Stimulated activated CD4-positive, alpha-beta T cell treated with anti-CD3 and anti-CD28 coated beads, Interleukin-1b, Interleukin-23, amount 100 ng/mL, for 4 hours (primary cell): ENCODE measurements at places on chromosomes 6 and 20.

DNA sequence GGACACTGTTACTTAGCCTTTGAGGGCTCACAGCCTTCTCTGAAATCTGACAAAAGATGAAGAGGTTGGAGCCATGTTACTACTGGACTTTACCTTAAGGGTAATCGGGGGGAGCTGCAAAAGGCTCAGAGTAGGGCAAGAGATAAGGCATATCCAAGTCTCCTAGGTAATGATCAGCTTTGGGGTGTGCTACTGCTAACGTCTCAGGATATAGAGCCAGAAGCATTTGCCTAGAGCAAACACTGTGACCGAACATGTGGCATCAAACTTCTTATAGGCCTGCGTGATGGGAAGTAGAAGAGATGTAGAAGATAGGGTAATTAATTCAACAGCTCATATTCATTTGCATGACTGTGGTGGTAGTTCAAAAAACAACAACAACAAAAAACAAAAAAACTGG, 11.1 kb downstream of the UBE2V1 start:
- no peak for DNase-seq

DNA sequence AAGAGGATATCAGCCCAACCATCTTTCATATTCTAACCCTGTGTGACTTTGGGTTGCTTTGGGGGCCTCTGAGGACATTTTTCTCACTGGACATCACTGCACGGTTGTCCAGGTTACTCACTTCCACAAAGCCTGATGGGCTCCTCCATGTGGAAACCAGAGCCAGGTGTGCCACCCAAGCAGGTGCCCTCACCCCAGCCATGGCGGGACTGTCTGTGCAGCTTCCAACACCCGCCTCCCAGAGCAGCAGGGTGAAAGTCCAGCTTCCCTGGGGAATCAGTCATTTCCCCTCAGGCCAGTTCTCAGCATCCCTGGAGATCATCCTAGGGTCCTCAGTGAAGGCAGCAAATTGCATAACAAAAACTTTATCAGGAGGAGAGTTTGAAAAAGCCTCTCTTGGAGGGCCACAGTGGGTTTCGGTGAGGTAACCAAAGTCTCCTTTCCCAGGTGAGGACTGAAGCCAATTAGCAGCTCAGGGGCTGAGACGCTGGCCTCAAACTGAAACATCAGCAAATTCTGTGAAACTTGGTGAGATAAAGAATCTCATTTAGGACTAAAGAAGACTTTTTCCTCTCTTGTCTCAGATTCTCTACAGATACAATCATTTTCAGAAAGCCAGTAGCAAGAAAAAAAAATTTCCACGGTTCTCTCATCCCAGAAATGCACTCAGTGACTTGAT, 289.6 kb upstream of the CDH4 start:
- no peak for DNase-seq

- no peak for DNase-seq
These were observed 422.5 kb upstream of the RGS17 start for GRCh38 chr6:153553627-153554026.

DNA sequence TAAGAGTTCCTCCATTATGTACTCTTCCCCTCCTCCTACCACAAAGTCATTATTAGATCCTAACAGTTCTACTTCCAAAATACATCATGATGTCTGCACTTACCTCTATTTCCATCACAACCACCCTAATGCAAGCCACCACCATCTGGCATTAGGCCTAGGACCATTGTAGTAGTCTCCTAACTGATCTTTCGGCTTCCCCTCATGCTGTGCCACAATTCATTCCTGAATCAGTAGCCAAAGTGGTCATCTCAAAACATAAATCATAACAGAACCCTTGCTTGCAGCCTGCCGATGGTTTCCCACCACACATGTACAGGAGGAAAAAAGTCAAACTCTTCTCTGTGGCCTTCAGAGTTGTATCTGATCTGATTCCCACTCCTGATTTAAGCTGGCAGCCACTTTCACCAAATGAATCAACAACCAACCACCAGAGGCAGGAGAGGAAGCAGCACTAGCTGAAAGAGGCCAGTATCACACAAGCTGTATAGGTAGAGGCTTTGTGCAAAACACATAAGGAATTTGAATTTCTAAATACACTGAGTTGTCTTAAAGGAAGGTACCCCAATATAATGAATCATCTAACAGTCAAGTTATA, 26.1 kb downstream of the FAM184A start:
- no peak for DNase-seq

DNA sequence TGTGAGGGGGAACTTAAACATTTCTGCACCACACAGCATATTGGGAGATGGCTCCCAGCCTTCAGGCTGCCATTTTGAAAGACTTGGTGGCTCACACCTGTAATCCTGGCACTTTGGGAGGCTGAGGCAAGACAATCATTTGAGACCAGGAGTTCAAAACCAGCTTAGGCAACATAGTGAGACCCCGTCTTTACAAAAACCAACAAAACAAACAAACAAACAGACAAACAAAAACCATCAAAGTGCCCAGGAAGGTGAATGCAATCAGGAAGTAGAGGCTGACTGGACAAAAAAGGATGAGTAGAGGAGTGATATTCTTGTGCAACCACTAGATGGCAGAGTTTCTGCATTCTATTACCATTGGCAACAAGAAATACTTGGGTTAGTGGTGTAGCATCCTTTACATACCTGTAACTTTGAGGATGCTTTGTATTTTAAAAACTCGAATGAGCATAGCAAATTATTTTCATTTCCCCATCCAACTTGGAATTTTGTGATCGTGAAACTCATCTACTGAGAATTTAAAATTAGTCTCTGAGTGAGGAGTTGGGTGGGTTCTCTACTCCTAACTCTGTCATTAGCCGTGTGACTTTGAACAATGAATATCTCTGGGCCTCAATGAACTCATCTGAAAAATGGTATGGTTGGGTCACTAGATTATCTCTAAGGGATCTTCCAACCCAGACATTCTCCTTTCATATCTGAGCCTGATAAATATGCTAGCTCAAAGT, 84.4 kb downstream of the CRYBG1 start:
- DNase-seq = no peak

- no peak for DNase-seq
These were observed 31.6 kb downstream of the GJA10 start for GRCh38 chr6:89925826-89926225.

DNA sequence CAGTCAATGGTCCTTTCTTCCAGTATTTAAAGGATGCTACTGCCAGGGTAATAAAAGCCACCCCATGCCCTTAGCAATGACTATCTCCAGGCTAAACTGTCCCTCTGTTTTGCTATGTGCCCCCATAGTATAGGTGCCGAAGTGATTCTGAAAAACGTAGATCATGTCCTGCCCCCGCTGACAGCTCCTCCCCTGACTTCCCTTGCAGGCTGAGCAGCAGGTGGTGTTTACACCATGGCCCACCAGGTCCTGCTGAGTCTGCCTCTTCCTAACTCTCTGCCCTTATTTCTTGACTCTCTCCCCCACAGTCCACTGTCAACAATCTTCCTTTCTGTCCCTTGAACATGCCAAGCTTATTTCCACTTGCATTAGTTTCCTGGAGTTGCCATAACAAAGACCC, 352.5 kb upstream of the TSHZ2 start:
- no peak for DNase-seq

DNA sequence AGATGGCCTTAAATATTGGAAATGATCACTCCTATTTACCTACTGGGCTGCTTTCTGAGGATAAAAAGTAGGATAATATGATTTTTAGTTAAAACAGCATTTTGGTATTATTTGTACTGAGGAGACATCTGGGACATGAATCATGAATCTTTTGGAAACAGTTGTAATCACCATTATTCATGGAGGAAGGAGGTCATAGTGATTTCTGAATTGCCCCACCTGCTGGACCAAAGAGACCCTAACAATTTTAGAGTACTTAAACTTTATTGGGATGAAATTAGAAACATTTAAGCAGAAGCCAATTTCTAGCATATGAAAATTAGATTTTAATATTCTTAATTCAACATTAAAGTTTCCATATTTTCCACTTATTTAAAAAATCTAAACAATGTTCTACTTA, 108.4 kb upstream of the SIM1 start:
- DNase-seq = no peak

DNA sequence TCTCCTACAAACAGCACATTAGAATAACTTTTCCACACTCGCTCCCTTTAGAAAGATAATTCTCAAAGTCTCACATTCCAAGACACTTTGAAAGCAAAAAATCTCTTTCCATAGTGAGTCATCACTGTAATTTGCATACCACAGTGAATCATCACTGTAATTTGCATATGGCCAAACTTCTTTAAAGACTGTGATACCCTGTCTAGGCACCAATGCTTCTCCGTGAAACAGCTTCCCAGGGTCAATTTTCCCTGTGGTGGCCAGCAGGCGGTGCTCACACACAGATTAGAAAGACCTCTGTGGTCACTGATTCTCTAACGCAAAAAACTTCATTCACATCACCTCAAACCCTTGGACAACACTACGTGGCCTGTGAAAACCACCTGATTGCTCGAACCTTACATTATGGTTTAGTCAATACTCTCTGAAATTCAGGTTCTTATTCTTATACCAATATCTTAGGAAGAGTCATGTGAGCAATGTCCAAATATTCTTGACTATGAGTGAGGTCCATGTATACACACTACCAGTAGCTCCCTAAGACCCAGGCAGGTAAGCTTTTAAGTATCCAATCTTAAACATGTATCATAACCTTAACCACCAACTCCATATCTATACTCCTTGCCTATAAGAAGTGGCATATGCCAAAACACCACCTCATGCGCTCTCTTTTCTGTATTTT, 78.5 kb upstream of the PHACTR1 start:
- peak; percentile 2 for DNase-seq

DNA sequence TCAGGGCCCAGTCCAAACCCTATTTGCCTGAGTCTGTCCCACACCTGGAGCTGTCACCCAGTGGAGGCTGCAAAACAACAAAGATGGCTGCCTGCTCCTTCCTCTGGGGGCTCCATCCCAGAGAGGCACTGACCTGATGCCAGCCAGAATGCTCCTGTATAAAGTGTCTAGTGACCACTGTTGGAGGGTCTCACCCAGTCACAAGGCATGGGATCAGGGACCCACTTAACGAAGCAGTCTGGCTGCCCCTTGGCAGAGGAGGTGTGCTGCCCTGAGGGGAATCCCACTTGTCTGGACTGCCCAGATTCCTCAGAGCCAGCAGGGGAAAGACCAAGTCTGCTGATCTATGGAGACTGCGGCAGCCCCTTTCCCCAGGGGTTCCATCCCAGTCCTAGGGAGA, 241.6 kb downstream of the CDH26 start:
- no peak for DNase-seq

DNA sequence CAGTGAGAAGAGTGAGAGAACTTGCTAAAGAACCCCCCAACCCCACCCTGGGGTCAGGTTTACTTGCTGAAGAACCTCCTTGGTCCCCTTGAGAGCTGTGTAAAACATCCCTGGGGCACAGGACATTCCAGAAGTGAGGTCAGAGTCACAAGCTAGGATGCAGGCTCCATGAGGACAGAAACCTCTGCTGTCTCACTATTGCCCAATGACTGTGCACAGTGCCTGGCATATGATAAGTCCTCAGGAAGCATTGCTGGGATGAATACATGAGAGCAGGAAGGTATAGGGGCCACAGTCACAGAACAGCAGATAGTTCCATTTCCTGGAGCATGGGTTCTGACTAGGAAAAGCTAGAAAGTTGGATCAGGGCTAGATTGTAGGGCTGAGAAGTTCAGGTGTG, 18.4 kb downstream of the NT5E start:
- no peak for DNase-seq

DNA sequence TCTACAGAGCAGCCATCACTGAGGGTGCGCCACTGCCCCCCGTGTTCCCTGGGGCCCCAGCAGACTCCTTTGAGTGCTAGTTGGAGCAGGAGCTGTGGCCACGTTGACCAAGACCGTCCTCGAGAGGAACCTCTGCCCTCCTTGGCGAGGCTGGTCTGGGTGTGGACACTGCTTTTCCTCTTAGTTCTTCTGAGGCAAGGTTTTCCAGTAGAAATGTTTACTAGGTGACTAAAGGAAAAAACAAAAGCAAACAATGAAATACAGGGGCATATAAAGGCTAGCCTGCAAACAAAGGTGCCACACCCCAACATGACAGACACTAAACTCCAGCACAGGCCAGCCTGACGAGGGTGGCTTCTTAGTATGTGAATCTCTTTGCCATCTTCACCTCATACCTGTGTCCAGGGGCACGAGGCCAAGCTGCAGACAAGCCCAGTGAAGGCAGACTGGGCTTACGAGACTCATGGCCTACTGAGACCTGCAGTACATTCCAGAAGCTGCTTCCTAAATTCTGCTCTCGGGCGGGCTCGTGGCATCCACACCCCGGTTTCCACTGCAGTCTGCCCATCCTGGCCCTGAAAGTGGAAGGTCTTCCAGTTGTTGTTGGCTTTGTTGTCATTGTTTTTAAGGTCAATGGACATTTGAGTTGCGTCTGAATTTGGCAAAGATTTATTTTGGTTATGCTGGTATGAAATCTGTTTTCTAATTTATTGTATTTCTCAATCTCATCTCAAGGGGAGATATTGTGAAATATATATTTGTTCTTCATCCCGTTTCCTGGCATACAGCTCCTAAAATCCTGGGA, 39.2 kb downstream of the FAM50B start:
- DNase-seq = no peak

- DNase-seq = no peak
These were observed 102.7 kb downstream of the FIG4 start for GRCh38 chr6:109793792-109794191.

GRCh38 chr6:17842934-17843821, 136.5 kb upstream of the NUP153 start:
- no peak for DNase-seq
